ENCODE measurements at places on chromosomes 12 and 14. TPM values are rescaled to one million over a fixed set of nuclear protein-coding genes. Genes with fewer than 3 reads are reported as not detected.

GRCh38 chr12:108198043-108198442 lies 69.0 kb downstream of the WSCD2 start:
- DNase-seq: no peak

DNA sequence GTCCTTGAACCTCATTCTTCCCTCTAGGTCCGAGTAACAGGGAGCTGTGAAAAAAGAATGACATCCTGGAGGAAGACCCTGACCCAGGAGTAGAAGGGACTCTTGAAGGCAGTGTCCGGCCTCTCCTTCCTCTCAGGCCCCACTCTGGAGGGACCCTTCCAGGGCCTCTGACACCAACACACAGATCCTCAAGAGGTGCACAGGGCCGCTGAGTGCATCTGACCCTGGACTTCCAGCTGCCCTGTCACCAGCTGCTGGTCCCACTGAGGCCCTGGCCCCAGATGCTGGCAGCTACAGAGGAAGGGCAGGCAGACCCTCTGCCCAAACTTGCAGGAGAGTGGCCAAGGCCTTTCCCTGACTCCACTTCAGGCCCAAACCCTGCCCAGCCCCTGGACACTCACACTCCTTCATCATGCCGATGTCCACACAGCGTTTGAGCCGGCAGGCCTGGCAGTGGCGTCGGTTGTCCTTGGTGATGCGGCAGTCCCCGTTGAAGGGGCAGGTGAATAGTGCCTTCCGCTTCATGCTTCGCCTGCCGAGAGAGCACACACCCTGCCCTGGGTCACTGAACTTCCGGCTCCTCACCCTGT lies 40.1 kb downstream of the VDR start:
- DNase-seq: no peak

DNA sequence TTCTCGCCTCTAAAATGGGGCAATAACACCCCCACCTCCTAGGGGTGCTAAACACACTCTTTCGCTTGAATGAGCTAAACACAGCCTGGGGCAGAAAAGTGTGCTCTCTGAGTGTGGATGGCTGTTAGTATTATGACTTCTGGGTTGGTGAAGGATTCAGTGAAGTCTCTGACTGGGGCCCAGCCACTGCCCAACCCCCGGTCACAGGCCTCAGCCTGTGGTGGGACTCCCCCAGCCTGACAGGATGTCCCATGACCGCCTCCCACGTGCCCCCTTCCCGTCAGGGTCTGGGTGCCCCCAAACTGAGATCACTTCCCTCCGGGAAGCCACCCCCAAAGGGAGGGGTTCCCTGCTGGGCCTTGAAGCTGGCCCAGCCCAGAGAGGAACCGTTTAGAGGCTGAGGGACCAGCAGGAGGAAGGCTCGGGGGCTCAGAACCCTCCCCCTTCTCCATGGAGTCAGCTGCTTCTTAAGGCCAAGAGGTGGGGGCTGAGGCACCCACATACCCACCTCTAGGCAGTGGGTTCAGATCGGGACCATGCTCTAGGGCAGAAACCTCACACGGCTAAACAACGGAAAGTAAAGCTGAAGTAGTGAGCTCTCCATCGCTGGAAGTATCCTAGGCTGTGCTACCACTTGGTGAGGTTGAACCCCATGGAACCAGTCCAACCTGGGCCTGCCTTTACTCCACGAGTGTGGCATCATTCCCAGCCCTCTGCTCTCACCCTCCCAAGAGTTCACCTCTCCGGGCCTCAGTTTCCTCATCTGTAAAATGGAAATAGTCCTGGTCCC lies 13.8 kb downstream of the DTX1 start:
- no peak for DNase-seq

DNA sequence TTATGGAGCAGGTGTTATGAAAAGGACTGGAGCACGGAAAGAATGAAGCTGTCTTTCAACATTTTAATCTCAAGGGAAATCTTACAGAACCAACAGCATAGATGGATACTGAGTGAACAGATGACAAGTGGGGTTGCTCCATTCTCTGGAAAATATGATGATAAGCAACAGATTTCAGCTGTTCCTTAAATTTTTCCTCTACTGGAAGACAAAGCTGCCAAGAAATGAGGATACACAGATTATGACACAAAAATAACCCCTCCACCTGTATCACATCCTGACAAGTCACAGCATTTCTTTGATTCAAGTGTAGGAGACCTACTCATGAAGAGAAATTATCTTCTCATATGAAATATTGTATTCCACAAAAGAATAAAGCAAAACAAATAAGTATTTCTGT lies 13.0 kb upstream of the TMTC2 start:
- no peak for DNase-seq

- DNase-seq: no peak
These were observed 4.5 kb downstream of the HVCN1 start for GRCh38 chr12:110684312-110684836.

GRCh38 chr12:110182281-110182680 lies 58.1 kb downstream of the IFT81 start:
- no peak for DNase-seq

DNA sequence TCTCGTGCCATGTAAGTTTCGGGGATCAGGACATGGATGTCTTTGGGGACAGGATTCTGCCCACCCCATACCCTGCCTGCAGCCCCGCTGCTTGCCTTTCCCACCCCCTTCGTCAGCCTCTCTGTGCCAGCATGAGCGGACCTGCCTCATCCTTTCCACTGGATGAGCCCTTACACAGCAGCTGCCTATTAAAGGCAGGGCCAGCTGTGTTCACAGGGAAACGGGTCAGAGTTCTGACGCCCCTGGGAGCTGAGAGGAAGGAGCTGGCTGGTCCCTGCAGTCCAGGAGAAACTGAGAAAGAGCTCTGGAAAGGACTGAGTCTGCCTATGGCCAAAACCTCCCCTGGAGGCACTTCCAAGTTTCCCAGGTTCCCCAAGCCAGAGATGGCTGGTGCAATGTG lies 83.5 kb upstream of the NCOR2 start:
- DNase-seq: no peak

GRCh38 chr14:102901633-102902032 lies 20.8 kb upstream of the AMN start:
- DNase-seq: no peak

DNA sequence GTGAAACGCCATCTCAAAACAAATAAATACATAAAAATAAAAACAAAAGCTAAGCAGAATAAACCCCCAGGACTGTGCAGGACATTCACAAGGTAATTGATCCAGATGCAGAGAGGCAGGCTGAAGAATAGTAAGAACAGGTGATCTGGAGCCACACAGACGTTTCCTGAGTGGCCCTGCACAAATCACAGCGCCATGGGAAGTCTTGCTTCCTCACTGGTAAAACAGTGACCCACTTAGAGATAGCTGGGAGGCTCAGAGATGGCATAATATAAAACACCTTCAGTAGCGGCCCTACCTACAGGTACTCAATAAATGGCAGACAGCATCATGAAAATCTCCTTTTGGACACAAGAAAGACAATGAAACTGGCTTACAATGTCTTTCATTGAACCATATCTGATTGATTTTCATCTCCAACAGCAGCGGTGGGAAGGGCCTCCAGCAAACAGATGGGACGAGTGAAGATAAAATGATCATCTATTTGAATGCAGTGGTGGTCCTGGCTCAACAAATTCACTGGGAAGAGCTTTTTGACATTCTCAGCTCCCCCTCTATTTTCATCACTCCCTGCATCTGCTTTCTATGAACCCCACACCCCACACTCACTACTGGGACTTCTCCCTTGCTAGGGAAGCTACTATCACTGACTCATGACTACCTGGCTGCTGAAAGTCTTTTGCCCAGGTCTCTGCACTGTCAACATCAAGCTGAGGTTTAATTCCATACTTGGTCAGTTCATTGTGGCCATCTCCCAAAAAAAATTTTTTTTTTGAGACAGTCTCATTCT lies 63.9 kb downstream of the FOXN3 start:
- no peak for DNase-seq

DNA sequence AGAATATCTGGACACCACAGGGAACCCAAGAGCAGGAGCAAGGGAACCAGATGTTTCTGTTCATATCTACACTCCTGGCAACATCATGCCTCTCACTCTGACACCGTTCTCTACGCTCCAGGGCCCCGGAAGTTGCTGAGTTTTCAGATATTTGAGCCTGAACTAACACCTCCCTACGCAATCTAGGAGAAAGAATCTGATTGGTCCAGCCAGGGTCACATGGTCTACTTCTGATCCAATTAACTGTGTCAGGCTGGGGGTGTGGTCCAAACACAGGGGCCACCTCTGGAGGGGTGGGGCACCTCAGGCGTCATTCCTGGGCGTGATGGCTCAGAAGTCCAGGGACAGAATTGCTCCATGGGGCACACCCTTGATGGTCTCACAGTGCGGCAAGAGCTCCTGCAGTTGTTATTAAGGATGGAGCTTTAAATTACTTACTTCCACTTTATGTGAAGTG lies 165.5 kb downstream of the PTPN11 start:
- DNase-seq: no peak

The YEATS4 gene
- total RNA-seq: 10.8 TPM

The CATSPERB gene
- total RNA-seq: not detected

The CCDC196 gene
- total RNA-seq: not detected

The SLC5A8 gene
- not detected for total RNA-seq

All from fibroblast of villous mesenchyme (primary cell).